Activated CD4-positive, alpha-beta memory T cell treated with anti-CD3 and anti-CD28 coated beads, Interleukin-2, amount 10 ng/mL, durations not matched to agents 7 days and 5 days (primary cell): ENCODE measurements at places on chromosomes 3 and 15.

DNA sequence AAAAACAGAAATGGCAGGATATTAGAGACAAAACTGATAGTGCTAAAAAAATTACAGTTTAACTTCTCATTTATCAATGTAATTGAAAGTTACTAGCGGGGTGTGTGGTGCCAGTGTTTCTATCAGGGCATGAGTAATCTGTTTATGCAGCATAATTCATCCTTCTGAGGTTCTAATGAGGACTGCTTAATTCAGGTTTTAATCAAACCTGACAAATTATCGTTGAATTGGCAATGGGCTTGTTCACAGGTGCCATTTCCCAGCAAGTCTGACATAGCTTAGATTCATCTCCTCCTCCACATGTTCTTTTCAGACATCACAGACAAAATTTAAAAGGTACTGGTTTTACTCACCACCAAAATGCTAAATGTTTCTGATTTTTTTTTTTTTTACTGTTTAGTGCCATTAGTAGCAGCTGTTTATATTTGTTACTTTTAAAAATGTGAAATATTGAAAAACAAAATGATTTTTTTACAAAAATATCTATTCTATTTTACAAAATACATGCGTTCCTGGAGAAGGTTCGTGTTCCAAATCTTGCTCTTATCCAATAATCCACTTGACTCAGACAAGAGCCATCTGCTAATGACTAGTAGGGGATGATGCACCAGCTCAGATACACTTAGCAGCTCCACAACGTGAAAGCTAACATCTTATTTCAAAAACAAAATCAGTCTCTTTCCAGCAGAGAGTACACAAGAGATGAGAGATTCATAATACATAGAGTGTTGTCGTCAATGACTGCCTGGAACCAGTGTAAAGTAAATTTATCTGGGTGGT, 447.7 kb upstream of the DPPA4 start:
- no peak overlapping the region for H3K27ac ChIP-seq
- H3K4me1 ChIP-seq, result no peaks in the 10 kb centered on the region
- no peaks in the 10 kb centered on the region for H3K27me3 ChIP-seq
- H3K4me3 ChIP-seq, result no peak overlapping the region
- DNase-seq, result no peak
- no peaks in the 10 kb centered on the region for H3K36me3 ChIP-seq

- H3K36me3 ChIP-seq, result peaks cover 28% of the 10 kb centered on the region
- peak overlapping the region; percentile 87 for H3K27ac ChIP-seq
- H3K4me1 ChIP-seq, result peaks cover 18% of the 10 kb centered on the region
- DNase-seq, result peak; percentile 21
- no peaks in the 10 kb centered on the region for H3K27me3 ChIP-seq
Observed at GRCh38 chr3:9649791-9650521, 651 bp downstream of the MTMR14 start.

- no peak for DNase-seq
- H3K27me3 ChIP-seq, result peaks cover 5% of the 10 kb centered on the region
- no peak overlapping the region for H3K4me3 ChIP-seq
- H3K36me3 ChIP-seq, result no peaks in the 10 kb centered on the region
- no peaks in the 10 kb centered on the region for H3K4me1 ChIP-seq
Observed at GRCh38 chr15:59696332-59696731, 7.2 kb upstream of the BNIP2 start.

GRCh38 chr3:20008646-20009045, 3.4 kb downstream of the PP2D1 start:
- H3K27ac ChIP-seq, result no peak overlapping the region
- no peaks in the 10 kb centered on the region for H3K4me1 ChIP-seq
- no peak overlapping the region for H3K4me3 ChIP-seq
- DNase-seq, result no peak
- no peaks in the 10 kb centered on the region for H3K27me3 ChIP-seq

GRCh38 chr3:101730839-101731238, 6.4 kb downstream of the CEP97 start:
- H3K27me3 ChIP-seq, result no peaks in the 10 kb centered on the region
- no peak for DNase-seq
- H3K4me1 ChIP-seq, result peaks cover 21% of the 10 kb centered on the region
- H3K4me3 ChIP-seq, result no peak overlapping the region

DNA sequence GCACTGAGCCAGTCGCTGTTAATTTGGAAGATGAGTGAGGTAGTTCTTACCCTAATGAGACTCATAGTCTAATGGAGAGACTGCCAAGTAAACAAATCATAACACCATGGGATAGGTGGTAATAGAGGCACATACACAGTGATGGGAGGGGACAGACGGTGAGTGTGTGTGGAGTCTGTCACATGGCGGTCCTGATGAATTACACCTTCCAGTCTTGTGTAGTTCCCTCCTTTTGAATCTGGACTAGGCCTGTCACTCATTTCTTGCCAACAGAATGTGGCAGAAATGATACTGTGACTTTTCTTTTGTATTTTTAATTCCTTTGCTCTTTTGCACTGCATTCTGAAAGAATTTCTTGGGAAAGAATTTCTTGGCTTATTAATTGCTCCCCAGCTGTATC, 78.1 kb downstream of the NR1D2 start:
- H3K36me3 ChIP-seq, result no peaks in the 10 kb centered on the region
- H3K27ac ChIP-seq, result no peak overlapping the region
- H3K27me3 ChIP-seq, result no peaks in the 10 kb centered on the region
- no peak overlapping the region for H3K4me3 ChIP-seq

DNA sequence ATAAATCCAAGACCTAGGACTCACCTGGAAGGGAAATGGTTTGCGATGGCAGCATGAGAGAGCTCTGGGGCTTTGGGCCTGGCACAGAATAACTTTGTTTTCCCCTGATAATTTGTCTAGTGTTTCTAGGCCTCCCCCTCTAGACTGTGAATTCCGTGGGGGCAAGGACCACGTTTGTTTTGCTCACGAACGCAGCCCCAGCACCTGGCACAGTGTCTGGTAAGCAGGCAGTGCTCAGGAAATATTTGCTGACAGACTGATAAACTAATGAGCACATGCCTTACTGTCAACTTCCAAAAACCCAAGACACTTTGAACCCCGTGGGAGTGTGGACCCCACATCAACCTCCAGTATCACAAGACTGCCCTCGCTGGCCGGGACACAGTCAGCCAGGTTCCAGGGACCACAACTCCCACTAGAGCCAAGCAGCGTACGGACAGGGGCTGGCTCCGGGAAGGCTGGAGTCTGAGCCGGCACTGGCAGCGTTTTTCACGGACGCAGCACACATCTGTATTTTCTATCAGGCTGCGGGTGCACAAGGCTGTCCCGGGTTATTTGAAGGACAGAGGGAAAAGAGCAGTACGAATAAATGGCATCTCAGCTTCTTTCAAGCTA, 146.5 kb downstream of the XXYLT1 start:
- peaks cover 24% of the 10 kb centered on the region for H3K4me1 ChIP-seq
- H3K4me3 ChIP-seq, result no peak overlapping the region
